Stimulated activated CD4-positive, alpha-beta T cell treated with anti-CD3 and anti-CD28 coated beads, Interleukin-1b, Interleukin-23, amount 100 ng/mL, for 4 hours (primary cell): ENCODE measurements at places on chromosomes 1 and 21.

DNA sequence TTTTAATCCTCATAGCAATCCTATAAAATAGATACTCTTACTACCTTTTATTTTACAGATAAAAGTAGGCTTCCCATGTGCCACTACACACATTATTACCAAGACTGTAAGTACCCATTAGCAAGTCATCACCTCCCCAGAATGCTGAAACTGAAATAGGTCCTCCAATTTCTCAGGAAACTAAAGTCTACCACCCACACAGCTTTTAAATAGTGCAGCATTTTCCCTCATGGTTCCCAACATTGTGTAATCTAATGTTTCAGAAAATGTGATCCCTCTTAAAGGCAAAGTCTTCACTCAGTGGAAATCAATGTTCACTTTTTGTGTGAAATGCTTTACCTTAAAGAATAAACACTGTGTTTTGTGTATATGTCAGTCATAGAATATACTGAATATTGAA, 356.5 kb downstream of the GPATCH2 start:
- no peak for DNase-seq

GRCh38 chr1:163063610-163064009, 5.6 kb upstream of the RGS4 start:
- DNase-seq = no peak

GRCh38 chr1:55076356-55076755, 37.0 kb downstream of the PCSK9 start:
- no peak for DNase-seq

DNA sequence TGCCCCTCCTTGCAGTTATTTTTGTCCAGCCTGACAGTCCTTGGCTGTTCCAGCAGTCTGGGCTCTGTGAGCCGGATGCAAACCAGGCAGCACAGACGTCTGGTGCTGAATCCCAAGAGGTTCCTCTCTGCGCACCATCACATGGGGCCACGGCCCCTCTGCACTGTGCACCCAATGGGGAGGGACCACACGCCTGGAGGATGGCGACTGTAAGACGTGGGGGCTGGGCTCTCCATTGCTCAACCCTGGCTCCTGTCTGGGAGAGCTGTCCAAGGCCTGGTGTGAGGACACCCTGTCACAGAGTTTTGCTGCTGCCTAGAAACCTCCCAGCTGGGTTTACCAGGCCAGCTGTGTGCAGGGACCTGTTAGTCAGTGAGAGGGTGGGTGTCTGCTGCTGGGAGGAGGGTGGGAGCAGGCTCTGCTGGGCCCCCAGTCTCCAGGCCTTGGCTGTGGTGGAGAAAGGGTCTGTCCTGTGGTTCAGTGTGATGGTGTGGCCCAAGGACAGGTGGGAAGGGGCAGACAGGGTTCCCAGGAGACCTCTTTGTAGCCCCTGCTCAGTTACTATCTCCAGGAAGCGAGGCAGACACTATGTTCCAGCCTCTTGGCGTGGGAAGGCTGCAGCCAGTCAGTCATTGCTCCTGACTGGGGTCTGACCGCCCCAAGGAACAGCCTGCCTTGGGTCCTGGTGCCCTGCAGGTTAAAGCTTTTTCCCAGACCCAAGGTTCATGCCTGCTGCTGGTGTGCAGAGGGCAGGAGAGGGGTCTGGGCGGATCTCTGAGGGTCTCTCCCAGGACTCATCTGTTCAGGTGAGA, 13.8 kb downstream of the HEYL start:
- DNase-seq = no peak

DNA sequence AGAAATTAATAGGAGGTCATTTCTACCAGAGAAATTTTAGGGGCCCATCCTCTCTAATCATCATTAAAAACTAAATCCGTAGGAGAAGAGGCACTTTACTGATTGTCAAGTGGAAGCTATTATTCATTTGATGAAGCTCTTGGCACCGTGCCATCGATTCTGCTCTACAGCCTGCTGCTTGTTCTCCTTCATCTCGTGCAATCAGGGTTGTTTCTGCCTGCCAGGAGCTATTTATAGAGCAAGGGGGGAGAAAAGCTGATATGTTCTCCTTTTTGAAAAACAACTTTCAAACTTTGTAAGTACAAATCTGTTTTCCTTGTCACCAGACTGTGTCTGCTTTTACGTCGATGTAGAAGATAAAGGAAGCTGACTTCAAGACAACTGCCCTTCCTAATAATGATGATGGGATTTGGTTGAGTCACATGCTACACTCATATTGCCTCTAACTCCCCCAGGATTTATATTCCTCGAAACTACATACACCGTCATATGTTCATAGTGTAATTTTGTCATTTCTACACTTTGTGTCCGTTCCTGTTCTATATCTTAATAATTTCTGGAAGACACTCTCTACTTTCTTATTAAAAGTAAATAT, 169.6 kb upstream of the LHX8 start:
- DNase-seq = no peak
